ENCODE measurements at places on chromosomes 11 and 22.

DNA sequence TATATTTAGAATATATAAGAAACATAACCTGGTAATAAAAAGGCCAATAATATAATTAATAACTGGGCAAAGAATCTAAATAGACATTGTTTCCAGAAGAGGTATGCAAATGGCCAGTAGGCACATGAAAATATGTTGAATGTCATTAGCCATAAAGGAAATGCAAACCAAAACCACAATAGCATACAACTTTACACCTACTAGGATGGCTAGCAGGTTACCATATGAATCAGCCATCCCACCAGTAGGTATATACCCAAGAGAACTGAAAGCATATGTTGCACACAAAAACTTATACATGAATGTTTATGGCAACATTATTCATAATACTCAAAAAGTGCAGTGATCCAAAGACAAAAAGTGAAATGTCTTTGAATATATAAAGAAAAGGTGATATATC, 2.7 kb upstream of the OR2D2 start:
- no peak for DNase-seq

DNA sequence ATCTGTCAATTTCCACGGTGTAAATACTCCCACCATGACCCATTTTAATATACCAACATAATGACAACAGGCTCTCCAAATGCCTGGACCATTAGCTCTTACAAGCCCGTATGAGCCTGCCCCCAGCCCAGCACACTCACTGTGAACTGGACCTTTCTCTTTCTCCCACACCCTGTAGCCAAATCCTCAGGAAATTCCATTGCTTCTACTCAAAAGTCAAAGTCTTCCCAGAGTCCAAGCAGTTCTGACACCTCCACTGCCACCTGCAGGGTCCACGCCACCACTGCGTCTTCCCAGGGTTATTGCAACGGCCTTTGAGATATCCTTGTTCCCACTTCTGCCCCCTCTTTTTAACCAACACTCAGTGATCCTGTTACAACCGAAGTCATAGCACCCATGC, 110.1 kb upstream of the ASPHD2 start:
- DNase-seq, result no peak

GRCh38 chr11:123073343-123074057, 11.6 kb upstream of the HSPA8 start:
- DNase-seq, result no peak

- no peak for DNase-seq
Measured at GRCh38 chr11:121645596-121645995, 192.8 kb upstream of the SORL1-AS1 start.

DNA sequence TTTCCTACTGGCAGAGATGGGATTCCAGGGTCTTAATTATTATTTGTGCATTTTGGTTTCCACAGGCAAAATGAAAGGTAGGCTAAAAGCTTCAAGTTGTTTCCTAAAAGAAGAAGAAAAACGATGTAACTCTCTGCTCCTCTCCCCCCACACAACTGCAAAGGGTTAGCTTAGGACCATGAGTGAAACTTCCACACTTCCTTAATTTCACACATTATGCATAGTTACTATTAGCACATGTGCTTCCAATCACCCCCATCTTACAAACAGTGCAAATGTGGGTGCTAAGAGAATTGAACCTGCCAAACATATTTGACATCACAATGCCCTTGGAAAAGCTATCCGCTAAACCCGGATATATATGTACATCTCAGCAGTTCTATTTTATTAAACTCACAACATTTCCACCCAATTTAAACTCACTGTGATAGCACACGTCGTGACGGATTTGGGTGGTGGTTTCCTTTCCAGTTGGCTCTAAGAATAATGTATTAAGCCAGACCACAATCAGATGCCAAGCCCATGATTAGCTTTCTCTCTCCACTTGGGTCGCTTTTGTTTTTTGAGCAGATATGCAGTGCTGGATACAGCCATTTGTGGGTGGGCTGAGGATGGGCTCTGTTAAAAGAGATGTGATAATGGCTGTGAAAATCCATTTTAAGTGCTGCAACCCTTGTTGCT, 245.0 kb upstream of the POU2AF2 start:
- no peak for DNase-seq

GRCh38 chr22:24873226-24873625, 67.2 kb downstream of the SGSM1 start:
- no peak for DNase-seq

- no peak for DNase-seq
Measured at GRCh38 chr11:33376331-33377310, 119.4 kb downstream of the HIPK3 start.

DNA sequence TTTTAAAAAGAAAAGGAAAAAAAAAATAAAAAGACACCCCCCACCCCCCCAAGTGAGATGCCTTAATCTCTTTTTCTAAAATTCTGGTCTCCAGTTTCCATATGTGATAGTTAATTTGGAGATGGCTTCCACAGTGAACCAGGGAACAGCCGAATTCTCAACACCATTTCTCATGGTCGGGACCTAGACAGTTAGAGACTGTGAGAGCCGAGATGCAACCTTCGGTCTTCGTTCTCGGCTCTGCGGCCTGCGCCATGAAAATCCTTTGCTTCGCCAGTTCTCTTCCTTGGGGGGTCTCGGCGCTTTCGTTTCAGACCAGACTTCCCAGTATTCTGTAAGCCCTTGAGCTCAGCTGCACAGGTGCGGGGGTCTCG, 723 bp downstream of the CACNG2 start:
- no peak for DNase-seq

DNA sequence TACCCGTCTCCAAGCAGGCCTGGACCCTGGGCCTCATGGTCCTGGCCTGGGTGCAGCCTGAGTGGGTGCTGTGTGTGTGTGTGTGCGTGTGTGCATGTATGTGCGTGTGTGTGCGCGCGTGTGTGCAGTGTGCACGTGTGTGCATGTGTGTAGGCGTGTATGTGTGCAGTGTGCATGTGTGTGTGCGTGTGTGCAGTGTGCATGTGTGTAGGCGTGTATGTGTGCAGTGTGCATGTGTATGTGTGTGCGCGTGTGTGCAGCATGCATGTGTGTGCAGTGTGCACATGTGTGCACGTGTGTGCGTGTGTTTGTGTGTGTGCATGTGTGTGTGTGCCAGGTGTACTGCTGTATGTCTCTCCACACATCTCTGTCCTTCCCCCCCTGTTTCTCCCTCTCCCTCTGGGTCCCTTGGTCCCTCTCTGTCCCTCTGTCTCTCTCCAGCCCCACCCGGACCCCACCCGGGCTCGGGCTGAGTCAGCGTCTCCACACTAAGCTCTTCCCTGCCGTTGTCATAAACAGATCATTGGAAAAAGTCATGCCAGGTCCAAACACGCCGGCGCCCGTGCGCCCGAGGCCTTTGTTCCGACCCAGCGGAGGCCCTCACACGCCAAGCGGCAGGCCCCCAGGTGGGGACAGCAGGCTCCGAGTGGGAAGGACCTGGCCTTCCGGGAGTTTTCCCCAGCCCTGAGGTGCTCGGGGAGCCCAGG, 34.0 kb downstream of the WNT7B start:
- DNase-seq, result no peak

DNA sequence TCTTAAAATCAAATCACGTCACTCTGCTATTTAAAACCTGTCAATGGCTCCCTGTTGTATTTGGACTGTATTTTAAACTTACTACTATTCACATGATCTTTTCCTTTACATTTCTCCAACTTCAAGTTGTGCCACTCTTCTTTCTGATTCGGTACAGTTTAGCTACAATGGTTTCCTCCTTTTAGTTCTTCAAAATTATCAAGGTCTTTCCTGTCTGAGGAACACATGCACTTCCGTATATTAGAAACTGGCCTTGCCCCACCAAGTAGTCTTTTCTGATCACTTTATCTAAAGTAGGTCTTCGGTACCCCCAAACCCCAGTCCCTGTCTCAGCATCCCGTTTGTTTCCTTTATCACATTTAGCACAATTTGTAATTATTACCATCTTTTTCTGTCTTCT, 81.8 kb downstream of the MTMR3 start:
- no peak for DNase-seq

DNA sequence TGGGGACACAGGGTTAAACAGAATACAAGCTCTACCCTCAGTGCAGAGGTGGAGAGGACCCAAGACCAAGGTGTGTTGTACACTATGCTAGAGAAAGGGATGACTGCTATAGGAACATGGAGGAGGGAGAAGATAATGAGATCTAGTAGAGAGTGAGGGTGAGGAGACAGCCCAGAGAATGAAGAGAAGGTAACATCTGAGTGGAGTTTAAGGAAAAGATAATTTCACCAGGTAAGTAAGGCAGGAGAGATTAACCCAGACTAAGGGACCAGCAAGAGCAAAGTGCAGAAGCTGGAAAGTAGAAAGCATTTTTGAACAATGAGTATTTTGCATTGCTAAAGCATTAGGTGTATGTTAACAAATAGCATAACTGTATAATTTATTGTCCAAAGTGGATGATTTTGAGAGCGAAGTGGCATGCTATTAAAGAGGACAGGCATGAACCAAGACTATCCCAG, 128.8 kb downstream of the RASSF10 start:
- no peak for DNase-seq

GRCh38 chr11:216081-216974, 8.8 kb downstream of the RIC8A start:
- no peak for DNase-seq

- DNase-seq, result no peak
Measured at GRCh38 chr11:85540635-85541205, 86.4 kb downstream of the DLG2 start.

DNA sequence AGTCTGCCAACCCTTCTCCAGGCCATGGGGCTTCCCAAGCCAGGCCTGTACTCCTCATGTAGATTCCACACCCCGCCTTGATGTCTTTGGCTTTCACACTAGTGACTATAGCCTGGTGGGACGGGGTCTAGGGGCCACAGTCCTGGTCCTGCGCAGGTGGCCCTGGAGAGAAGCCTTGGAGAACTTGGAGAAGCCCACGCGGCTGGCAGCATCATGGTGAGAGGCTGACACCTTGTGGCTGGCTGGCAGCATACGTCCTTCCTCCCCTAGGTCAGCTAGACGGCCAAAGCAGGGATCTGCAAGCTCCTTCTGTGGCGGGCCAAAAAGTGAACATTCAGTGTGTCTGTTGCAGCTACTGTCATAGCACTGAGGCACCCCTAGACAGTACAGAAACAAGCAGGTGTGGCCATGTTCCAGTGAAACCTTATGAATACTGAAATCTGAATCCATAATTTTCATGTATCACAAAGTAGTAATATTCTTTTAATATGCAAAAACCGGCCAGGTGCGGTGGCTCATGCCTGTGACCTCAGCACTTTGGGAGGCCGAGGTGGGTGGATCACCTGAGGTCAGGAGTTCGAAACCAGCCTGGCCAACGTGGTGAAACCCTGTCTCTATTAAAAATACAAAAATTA, 42.0 kb downstream of the FAM83F start:
- peak; percentile 13 for DNase-seq

DNA sequence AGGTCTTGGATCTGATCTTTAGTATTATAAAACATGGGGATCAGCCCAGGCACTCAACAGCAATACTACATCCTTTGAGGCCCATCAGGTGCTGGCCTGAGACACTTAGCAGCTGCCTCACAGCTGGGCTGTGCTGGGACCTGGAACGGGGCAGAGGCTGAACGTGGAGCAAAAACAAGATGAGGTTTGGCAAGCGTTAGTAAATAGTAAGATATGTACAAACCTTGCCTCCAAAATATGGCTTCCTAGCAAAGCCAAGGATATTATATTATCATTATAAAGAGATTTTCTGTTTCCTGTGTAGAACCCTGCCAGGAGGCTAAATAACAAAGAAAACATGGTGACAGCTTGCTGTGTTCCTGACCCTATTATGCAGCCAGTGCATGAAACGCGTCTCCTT, 60.0 kb upstream of the SPON1 start:
- no peak for DNase-seq

- no peak for DNase-seq
Measured at GRCh38 chr11:78221396-78222315, 32.9 kb downstream of the USP35 start.

DNA sequence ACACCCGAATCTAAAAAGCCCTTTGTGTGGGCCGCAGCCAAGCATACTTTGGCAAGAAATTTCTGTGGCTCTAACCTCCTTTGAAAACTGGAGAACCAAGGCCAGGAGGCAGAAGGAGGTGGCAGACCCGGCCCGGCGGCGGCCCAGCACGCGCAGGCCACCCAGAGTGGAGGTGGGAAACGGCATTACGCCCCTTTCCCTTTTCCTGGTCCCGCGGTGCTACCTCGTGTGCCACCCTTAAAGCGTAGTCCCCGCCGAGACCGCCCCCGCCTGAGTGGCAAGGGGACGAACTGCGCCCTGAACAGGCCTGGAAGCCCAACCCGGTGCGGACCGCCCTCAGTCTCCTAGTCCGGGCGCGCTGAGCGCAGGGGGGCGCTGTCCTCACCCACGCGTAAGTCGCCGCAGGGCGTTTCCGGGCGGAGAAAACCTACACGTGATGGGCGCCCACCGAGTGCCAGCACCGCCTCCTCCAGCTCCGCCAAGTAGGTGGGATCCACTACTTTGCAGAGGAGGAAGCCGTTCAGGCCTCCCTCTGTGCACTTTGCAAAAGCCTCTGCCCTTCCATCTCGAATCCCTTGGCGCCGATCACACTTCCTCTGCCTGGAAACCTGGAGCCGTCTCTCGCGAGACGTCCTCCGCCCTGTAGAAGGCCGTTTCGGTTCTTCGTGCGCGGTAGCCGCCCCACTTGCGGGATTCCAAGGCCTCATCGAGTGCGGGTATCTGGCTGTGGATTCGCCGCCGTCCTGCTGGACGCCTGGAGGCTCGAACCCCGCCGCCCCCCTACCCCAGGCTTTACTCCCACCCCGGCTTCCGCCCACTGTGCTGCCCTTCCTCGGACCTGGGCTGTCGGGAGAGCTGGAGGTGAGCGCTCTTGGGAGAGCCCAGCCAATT, at the start of gene ACCS:
Gene ACCS (plus strand): TSS at position 430 of the 891 bp plus-strand sequence. CDS start 1,358 bp downstream, outside the sequence.
- DNase-seq, result peak; percentile 71

GRCh38 chr11:42473106-42473505, 838.7 kb upstream of the API5 start:
- no peak for DNase-seq

GRCh38 chr11:66011785-66012303, at the start of gene CST6:
Gene CST6 (plus strand): TSS chr11:66012008. CDS start chr11:66012045, 37 bp downstream.
- no peak for DNase-seq

GRCh38 chr11:1051356-1052132, 15.0 kb upstream of the MUC6 start:
- DNase-seq, result no peak

DNA sequence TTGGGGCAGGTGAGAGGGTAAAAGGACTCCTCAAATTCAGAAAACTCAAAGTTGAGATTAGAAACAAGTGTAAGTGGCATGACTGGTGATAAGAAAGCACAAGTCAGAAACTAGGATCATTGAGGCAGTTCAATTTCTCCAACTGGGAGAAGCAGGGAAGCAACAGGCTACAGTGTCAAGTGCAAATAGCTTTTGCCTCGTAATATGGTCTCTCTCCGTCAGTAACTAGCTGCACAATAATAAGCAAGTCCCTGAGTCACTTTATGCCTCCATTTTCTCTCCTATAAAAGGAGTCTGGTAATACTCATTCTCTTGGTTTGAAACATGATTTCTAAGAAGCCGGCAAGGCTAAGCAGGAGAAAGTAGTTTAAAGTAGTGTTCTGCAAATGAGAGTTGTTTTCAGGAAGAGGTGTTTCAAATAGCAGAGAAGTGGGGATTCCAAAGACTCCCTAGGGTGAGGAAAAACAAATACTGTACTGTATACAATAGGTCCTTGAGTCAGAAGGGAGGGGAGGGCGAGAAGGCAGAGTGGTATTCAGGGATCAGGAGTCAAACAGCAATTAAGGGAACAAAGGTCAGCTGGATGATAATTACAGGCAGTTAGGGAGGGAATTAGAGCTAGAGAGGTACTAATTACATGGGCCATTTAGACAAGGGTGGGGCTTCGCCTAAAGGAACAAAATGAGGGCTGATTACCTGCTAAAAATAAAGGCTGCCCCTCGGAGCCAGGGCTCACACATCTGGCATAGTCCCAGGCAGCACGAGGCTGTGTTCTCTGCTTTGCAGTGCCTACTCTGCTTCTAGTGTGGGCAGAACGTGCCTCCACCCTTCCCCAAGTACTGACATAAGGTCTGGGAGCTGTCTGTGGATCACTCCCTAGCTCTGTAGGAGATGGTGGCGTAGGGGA, 96.0 kb upstream of the BDNF start:
- no peak for DNase-seq

Measured in NK-92 treated with Interleukin-12 subunit alpha and Interleukin-12 subunit beta, amount 100 ng/mL, for 24 hours (cell line).